ENCODE measurements at places on chromosomes 13 and 19.

DNA sequence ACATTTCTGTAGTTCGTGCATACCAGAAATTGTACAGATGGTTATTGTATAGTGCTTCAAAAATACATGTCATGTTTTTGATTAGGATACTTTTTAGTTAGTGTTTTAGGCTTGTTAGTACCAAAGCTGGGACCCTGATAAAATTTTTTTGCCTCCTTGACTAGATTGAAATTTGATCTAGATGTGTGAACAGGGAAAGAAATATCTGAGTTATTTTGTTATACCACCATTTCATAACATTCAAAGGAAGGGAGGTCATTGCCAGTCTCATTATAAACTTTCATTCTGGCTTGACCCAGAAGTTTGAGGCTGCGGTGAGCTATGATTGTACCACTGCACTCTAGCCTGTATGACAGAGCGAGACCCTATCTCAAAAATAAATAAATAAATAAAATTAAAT lies 9.0 kb downstream of the LMO7 start:
- DNase-seq: no peak

- no peak for DNase-seq
These were observed 2.9 kb downstream of the LIPE start for GRCh38 chr19:42424345-42424707.

- no peak for DNase-seq
These were observed 142.8 kb downstream of the KLF12 start for GRCh38 chr13:73991384-73991783.

- no peak for DNase-seq
These were observed 8.4 kb downstream of the SLC39A3 start for GRCh38 chr19:2731181-2731995.

DNA sequence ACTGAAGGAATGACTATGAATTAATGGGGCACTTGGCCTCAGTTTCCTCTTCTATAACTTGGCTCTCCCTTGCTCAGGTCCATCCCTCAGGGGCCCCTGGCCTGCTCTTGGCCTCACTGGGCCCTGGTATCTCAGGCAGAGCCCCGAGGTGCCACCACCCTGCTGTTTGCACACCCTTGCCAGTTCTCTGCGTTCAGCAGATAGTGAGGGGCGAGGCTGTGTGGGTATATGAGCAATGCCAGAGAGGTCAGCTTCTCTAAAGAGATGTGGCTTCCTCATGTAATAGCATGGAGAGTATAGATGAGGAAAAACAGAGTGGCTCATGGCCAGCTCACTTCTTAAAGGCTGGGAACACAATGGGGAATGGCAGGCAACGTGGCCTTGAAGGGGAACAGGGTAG lies 76.1 kb downstream of the CYSLTR2 start:
- DNase-seq: no peak

- DNase-seq: no peak
These were observed 440.4 kb downstream of the FGF9 start for GRCh38 chr13:22111152-22111783.

DNA sequence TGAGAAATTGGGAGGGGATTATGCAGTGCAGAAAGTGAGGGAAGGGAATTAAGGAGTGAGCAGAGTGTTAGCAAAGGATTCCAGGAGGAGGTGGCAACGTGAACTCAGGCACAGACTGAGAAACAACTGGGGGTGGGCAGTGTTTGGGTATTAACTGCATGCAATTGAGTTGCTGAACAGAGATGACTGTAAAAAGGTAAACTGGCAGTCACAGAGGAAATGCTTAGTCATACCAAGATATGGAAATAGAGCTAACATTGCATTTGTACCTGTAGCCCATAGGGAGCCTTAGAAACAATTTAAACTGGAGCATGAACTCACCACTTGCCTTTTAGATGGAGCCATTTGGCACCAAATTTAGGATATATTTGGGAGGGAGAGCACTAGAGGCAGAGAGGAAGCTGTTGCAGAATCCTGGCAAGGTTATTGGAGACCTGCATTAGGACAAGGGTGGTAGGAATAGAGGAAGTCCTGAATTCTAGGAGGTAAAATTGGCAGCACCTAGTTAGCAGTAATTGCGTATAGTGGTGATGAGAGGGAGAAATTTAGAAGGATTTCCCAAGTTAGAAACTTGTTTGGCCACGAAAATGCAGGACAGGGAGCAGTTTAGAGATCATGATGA lies 100.6 kb upstream of the FRY start:
- no peak for DNase-seq

DNA sequence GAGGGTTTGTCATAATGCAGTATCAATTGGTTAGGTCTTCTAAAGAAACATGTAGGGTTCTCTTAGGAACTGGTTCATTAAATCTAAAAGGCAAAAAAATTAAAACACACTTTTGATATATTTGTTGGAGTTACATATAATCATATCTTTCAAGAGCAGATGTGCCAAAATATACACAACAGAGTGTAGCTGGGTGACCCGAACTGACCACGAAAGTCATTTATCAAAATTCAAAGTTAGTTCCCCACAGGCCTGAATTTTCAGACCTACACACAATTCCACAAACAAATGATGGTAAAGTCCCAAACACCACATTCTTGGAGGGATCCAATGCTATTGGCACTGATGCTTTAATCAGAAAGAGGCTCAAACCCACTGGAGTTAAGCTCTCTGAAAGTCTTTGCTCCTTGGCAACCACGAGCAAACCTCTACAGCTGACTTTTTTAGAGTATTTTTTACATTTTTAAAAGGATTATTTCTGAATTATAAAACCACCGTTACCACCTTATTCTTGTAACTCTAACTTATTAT lies 50.9 kb downstream of the IRS2 start:
- DNase-seq: no peak

GRCh38 chr13:41614671-41615527 lies 157.5 kb downstream of the RGCC start:
- DNase-seq: no peak

DNA sequence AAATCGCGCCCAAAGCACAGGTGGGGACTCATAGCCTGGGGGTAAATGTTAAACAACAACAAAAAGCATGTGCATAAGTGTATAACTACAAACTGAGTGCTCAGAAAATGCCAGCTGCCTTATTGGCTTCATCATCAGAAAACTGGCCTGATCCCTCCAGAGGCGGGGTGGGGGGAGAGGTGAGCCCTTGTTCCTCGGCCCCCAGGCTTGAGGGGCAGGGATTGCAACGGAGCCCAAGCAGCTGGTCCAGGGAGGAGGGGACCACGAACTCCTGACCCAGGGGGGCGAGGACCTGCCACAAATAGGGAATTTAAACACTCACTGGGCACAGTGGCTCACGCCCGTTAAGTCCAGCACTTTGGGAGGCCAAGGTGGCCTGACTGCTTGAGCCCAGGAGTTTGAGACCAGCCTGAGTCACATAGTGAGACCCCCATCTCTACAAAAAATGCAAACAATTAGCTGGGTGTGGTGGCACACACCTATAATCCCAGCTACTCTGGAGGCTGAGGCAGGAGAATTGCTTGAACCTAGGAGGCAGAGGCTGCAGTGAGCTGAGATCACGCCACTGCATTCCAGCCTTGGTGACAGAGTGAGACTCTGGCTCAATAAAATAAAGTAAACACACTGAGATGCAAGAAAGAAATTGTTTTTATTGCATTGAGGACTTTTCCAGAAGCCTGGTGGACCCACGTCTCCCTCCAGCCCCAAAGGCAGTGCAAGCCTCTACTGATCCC lies 8.7 kb downstream of the SIRT6 start:
- DNase-seq: no peak

DNA sequence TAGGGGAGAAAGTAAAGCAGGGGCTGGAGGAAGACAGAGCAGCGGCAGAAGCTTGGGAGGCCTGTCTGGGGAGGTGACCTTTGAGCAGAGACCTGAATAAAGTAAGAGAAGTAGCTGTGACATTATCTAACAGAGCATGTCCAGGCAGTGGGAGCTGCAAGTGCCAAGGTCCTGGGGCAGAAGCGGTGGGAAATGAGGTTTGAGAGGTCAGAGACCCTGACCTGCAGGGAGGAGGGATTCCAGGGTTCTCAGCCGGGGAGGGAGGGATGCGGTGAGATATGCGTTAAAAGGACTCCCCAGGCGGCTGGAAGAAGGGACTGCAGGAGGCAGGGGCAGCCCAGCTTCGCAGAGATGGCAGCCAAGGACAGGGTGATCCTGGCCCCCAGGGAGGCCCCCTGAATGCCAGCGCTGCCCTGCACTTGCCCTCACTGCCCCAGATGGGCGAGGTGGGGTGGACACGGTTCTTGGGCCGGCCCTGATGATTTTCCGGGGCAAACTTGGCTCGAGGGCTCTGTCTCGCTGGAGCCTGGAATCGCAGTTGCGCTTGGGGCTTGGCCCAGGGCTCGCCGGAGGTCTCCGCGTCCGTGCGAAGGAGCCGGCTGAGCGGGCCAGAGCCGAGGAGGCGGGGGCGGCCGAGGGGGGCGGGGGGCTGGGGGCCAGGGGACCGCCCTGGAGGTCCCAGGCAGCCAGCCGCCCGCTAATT lies 3.2 kb downstream of the CRLF1 start:
- no peak for DNase-seq

DNA sequence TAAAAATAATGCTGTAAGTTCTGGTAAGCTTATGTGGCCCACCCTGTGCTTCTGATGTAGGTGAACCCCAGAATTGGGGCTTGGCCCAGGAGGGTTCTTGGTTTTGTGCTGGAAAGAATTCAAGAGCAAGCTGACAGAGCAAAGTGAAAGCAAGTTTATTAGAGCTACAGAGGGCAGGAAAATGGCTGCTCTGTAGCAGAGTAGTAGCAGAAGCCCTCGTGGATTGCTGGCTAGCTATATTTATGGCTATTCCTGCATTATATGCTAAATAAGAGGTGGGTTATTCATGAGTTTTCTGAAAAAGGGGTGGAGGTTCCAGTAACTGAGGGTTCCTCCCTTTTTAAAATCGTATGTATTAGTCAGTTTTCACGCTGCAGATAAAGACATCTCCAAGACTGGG lies 20.6 kb upstream of the ZNF599 start:
- no peak for DNase-seq

GRCh38 chr19:41993612-41994483 lies at the start of gene ATP1A3:
ATP1A3 (minus strand) TSS chr19:41994230; CDS start chr19:41994076, 154 bp downstream.
- DNase-seq: peak; percentile 87

GRCh38 chr13:68199271-68199670 lies 969.1 kb upstream of the PCDH9 start:
- DNase-seq: no peak

DNA sequence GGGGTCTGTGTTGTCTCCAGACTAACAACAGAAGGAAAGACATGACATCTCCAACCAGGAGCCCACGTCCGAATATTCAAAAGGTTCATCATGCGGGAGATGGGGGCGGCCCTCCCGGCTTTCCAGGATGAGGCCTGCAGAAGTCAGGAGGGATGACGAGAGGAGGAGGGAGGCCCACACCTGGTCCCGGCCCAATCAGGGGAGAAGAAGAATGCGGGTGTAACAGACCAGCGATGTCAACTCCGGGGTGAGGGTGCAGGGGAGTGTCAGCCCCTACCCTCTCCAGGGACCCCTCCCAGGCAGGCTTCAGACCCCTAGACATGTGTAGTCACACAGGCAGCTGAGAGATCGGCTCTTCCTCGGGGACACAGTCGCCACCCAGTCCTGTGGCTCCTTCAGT lies 275.3 kb upstream of the ZNF507 start:
- no peak for DNase-seq

DNA sequence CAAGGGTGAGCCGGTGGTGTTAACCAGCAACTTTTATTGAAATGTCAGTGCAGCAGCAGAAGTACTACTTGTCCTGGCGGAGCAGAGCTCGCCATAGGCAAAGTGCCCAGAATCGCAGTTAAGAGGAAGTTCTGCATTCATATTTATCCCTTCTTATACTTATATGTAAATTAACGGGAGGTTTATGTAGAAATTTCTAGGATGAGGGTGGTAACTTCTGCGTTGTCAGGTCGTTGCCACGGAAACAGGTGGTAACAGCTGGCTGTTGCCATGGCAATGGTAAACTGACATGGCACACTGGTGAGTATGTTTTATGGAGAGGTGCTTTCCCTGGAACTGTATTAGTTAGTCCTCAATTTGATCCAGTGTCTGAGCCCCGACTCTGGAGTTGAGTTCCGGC lies 2494.9 kb upstream of the PCDH20 start:
- DNase-seq: peak; percentile 8

DNA sequence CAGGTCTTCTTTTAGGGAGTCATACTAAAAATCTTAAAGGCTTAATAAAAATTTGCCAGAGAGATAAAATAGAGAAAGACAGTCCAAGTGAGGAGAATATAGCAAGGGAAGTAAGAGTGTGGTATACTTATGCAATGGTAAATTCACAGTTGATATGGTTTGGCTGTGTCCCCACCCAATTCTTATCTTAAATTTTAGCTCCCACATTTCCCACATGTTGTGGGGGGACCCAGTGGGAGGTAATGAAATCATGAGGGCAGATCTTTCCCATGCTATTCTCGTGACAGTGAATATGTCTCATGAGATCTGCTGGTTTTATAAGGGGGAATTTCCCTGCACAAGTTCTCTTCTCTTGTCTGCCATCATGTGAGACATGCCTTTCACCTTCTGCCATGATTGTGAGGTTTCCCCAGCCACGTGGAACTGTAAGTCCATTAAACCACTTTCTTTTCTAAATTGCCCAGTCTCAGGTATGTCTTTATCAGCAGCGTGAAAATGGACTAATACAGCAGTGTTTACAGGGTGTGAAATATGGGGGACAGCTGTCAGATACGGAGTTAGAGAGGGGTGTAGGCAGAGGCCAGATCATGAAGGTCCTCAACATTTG lies 115.4 kb downstream of the UGGT2 start:
- no peak for DNase-seq

DNA sequence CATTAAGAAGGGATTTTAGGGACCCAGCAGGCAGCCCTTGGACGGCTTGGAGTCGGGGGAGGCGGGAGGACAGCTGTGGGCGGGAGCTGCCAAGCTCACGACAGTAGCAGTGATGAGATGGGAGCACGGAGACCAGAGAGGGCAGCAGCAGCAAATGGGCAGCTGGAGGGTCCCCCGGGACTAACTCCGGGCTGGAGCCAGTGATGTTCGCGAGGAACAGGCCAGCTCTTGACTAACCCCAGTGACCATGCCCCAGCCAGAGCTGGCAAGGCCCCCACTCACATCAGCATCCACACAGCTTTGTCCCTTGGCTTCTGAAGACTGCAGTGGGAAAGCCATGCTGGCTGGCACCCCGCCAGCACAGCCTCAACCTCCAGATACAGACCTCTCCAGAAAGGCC lies 81.9 kb downstream of the RAB20 start:
- no peak for DNase-seq

GRCh38 chr13:28679628-28680027 lies 20.7 kb downstream of the POMP start:
- no peak for DNase-seq

DNA sequence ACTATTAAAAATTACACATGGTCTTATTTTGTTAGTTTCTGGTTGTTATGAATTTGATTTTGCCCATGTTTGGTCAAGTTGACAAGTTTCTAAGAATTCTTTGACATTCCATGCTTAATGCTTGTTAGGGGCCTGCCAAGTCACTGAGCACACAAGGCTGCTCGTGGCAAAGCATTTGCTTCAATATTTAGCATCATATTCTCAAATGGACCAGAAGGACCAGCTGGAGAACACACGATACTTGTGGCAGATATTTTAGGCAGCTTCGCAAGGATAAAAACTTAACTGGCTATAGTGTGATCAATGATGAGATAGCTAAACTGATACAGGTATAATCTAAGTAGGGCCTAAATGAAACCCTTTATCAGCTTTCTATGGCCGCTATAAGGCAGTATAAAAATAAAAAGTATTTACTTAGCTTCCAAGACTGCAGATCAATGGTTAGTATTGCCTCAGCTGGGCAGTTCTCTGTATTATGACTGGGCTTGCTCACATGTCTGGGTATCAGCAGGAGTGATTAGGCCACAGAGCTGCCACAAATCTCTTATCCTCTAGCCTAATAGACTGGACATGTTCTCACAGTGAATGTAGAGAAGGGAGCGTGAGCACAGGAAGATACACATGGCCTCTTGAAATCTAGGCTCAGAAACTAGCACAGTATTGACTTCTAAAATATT lies 155.9 kb upstream of the SPRY2 start:
- DNase-seq: no peak

- no peak for DNase-seq
These were observed 54.9 kb downstream of the WDFY2 start for GRCh38 chr13:51639171-51639570.

Data from Caki2 (cell line).